Activated T-cell treated with anti-CD3 and anti-CD28 coated beads for 1 hour (primary cell): ENCODE measurements at places on chromosomes 1 and 21.
A peak's percentile ranks its signal among the peaks of the same experiment; 100 is the strongest.

GRCh38 chr21:33313183-33313582 is 11.6 kb upstream of the IFNAR1 start:
- DNase-seq: no peak

DNA sequence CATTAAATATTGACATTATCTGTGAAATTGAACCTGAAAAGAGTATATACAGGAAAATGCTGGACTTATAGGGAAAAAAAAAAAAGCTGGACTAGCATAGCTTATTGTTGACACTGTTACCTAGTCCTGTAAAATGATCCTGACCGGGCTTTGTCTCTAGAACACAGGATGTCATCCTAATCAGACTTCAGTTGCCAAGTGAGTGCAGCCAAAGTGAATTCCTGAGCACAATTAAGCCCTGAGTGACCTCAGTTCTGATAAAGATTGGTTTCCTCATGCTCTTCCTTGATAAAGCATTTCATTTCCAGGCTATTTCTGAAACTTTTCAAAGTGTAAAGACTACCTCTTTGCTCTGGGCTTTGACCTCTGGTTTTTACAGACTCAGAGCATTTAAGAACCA is 19.8 kb downstream of the SELP start:
- DNase-seq: no peak

GRCh38 chr21:46098303-46099141 is 610 bp downstream of the COL6A2 start:
- DNase-seq: no peak

- DNase-seq: no peak
Observed at GRCh38 chr1:86430376-86430775, 6.4 kb downstream of the CLCA2 start.

DNA sequence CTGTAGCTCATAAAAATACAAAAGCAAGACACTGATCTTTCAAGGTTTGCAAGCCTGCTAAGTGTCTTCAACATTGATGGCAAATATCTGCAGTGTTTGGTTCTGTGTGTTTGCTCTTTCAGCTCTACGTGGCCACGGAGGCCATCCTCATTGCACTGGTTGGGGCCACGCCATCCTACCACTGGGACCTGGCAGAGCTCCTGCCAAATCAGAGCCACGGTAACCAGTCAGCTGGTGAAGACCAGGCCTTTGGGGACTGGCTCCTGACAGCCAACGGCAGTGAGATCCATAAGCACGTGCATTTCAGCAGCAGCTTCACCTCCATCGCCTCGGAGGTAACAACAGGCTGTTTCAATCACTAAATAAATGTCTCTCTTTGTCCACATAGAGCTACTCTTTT is 15.6 kb downstream of the SLC22A15 start:
- no peak for DNase-seq

DNA sequence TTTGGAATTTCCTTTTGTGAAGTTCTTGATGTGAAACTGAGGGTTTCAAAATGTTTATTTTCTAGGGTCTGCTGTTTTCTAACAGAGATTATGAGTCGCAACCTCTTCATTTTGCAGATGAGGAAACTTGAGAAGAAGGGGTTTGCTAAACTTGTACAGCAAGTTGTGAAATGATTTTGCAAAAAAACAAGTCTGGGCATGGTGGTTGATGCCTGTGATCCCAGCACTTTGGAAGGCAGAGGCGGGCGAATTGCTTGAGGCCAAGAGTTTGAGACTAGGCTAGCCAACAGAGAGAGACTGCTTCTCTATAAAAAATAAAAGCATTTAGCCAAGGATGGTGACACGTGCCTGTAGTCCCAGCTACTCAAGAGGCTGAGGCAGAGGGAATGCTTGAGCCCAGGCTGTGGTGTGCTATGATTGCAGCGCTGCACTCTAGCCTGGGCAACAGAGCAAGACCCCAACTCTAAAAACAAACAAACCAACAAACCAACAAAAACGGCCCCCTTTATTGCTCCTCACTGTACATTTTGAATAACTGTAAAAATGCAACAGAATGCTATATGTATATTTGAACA is 9.9 kb downstream of the TRIM67 start:
- DNase-seq: no peak

GRCh38 chr1:171805395-171806115 is 24.1 kb downstream of the METTL13 start:
- no peak for DNase-seq

- no peak for DNase-seq
Observed at GRCh38 chr1:232192781-232193450, 437.0 kb downstream of the SIPA1L2 start.

DNA sequence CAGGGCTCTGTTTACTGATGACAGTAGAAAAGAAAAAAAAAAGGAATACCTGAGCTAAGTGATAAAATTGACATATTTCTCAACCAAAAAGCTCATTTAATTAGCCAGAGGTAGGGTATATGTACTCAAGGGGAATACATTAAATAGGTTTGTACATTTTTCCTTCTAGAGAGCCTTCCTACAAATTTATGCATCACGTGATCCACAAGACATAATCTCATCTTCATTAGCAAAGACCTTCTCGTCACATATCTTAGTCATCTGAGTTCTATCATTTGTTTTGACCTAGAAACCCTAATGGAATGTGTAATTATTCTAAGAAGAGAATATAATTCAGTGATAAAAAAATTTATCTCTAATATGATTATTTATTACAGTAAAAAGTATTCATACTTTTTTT is 30.7 kb upstream of the CFHR4 start:
- no peak for DNase-seq

DNA sequence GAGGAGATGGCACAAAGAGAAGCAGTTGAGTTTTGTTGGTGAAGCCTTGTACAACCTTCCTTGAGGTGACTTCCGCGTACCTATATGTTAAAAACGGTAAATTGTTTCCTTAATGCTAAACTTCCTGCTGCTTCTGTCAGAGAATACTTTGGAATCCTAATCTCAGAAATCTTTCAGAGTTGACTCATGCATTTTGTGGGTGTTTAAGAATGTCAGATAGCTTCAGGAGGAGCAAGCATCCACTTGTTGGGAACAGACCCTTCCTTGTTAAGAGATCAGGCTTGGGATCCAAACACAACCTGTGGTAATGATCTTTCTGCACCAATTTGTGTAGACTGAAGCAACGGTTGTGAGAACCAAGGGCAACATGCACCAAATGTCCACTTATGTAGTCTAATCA is 29.5 kb downstream of the AK4 start:
- DNase-seq: no peak

DNA sequence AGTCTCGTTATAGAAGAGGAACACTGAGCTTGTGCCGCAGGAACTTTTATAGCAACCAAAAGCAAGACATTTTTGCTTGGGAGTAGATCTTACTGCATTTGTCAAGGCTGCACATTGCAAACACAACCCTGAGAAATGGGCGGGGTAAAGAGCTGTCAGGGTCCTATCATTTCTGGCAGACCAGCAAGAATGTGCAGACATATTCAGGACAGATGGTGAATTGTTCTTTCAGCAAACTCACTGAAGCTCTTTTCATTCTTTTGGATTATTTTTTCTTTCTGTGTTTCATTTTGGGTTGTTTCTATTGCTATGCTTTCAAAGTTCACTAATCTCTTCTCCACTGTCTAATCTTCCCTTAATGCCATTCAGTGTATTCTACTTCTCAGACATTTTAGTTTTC is 5.1 kb upstream of the ACTN2 start:
- DNase-seq: no peak

- DNase-seq: no peak
Observed at GRCh38 chr1:58391056-58391455, 155.5 kb downstream of the OMA1 start.

DNA sequence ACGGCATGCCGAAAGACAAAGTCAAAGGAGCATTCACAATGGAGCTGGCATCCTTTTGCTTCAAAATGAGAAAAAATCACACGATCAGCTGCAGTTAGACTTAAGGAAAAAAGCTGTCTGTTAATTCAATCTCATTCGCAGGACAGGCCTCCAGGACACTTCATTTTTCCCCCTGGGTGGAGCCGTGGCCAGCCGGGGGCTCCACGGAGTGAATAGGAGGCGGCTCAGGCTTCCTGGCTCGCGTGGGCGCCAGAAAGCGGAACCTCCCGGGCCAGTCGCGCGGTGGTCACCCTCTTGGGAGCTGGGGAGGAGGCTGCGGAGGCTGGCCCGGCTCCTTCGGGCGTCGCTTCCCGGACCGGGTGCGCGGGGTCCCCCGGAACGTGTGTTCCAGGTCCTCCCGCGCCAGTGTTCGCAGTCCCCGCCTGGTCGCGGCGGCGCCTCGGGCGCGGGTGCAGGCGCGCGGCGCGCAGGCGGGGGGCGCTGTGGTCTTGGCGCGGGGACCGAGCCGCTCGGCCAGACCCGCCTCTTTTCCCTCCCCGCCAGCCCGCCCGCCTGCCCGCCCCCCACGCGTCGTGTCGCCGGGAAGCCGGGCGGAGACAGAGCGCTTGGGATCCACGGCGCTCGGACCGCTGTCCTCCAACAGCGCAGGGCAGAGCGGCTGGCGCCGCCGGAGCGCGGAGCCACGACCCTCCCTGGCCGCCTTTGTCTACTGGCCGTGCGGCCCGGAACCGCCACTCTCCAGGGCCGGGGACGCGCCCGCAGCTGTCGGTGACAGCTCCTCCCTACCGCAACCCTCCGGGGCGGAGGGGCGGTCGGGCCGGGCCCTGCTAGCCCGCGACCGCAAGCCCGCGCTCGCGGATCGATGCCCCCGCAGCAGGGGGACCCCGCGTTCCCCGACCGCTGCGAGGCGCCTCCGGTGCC is at the start of gene RHOU:
Gene RHOU, plus strand, starts transcription at position 599 of the 921 bp plus-strand sequence. Its CDS starts 264 bp downstream, at position 863.
- peak; percentile 54 for DNase-seq

- no peak for DNase-seq
Observed at GRCh38 chr1:170593173-170594011, 61.4 kb downstream of the GORAB start.
